ENCODE measurements at places on chromosomes 3 and 15. TPM values are rescaled to one million over a fixed set of nuclear protein-coding genes. Genes with fewer than 3 reads are reported as not detected.
A peak's percentile ranks its signal among the peaks of the same experiment; 100 is the strongest.

The NRROS gene
- 7.1 TPM for total RNA-seq

The SCN11A gene
- not detected for total RNA-seq

- peak; percentile 52 for DNase-seq
These were observed 124.8 kb downstream of the SV2B start for GRCh38 chr15:91224755-91225380.

The LMCD1 gene
- 1.3 TPM for total RNA-seq

GRCh38 chr15:68602459-68603215 is 23.8 kb downstream of the CORO2B start:
- DNase-seq = no peak

The STRA6 gene
- total RNA-seq = not detected

All from HT1080 (cell line).